NCI-H748 treated with DMSO at 0.1 percent for 48 hours (cell line): ENCODE measurements at places on chromosomes 16 and 17.

DNA sequence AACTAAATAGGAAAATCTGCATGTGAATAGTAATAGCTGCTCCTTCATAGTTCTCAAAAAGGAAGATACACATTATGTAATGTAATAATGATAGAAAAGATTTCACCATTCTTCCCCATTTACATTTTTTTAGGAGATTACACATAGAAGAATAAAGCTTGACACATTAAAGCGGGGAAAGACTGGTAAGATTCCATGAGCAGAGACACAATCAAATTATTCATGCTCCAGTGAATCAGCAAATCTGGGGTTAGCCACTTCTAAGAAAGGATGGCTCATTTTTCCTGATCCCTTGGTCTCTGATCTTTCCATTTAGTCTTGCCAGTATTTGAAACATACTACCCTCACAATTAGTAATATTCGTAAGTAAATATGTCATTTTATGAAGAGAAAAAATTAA, 81.9 kb downstream of the CA4 start:
- DNase-seq: no peak

- DNase-seq: no peak
Measured at GRCh38 chr16:85607321-85607765, 5.8 kb upstream of the GSE1 start.

DNA sequence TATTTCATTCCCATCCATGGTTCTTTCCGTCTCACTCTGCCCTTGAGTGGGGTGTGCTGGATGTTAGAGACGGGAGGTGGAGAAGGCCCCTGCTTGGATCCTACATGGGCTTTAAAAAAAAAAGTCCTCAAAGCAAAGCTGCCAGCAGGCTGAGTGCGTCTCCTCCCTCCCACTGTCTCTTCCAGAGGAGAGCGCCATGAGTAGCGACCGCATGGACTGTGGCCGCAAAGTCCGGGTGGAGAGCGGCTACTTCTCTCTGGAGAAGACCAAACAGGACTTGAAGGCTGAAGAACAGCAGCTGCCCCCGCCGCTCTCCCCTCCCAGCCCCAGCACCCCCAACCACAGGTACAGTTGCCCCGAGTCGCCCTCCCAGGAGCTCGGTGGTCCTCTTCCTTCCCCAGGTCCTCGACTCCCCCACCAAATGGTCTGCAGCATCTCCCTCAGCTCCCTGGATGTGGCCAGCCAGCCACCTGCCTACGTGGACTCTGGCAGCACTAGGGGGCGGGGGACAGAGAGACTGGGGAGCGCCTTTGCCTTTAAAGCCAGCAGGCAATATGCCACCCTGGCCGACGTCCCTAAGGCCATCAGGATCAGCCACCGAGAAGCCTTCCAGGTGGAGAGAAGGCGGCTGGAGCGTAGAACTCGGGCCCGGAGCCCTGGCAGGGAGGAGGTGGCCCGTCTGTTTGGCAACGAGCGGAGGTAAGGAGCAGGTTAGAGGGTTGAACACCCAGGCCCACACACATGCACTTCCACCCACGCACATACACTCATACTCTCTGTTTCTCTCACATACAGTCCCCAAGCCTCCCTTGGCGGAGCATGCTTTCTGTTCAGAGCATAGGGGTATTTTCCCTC, 68.2 kb downstream of the PLD6 start:
- DNase-seq: no peak

DNA sequence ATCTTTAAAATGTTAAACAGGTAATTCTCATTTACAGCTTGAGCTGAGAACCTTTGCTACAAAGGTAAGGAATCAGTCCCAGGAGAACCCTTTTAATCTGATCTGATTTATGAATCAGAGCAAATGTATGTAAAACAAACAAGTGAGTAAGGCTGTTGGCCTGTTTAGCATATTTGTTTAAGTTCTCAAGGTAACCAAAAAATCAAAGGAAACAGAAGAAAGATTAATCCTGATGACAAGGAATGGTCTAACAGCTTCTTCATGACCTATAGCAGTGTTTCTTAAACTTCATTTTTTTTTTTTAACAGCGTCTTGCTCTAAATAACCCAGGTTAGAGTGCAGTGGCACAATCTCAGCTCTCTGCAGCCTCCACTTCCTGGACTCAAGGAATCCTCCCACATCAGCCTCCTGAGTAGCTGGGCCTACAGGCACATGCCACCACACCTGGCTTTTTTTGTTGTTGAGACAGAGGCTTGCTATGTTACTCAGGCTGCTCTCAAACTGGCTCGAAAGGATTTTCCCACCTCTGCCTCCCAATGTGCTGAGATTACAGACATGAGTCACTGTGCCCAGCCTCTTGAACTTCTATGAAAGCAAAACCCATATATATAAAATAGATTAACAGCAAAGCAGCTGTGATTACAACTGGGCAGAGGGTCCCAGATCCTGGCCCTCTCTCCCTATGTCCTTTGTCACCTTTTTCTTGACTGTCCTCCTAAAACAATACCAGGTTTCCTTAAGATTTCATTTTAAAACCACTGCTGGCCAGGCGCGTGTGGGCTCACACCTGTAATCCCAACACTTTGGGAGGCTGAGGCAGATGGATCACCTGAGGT, 5.1 kb upstream of the JPT1 start:
- DNase-seq: no peak

DNA sequence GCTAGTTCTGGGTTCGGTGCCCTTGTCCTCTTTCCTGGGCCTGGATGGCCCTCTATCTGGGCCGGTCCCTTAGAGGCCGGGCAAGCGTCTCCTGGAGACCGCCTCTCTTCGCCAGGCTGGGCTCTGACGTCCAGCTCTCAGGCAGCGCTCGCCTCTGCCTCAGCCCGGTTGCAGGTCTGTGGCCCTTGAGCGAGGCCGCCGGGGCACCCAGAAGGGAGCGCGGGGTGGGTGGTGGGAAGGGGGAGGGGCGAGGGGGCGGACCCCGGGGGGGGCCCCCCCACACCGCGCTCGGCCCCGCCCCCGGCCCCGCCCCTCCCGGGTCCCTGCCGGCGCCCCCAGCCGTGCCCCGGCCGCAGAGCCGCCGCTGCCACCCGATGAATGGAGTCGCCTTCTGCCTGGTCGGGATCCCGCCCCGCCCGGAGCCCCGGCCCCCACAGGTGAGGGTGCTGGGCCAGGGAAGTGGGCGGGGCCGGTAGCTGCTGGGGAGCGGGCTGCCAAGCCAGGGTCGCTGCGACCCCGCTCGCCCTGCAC, at the start of gene ARHGAP23:
Gene ARHGAP23 (plus strand): TSS at position 353 of the 531 bp plus-strand sequence. CDS start 22 bp downstream, at position 375.
- DNase-seq: no peak

GRCh38 chr17:80731323-80731722, 186.7 kb downstream of the RPTOR start:
- no peak for DNase-seq

- DNase-seq: no peak
Measured at GRCh38 chr16:24332178-24332577, 76.0 kb downstream of the CACNG3 start.

DNA sequence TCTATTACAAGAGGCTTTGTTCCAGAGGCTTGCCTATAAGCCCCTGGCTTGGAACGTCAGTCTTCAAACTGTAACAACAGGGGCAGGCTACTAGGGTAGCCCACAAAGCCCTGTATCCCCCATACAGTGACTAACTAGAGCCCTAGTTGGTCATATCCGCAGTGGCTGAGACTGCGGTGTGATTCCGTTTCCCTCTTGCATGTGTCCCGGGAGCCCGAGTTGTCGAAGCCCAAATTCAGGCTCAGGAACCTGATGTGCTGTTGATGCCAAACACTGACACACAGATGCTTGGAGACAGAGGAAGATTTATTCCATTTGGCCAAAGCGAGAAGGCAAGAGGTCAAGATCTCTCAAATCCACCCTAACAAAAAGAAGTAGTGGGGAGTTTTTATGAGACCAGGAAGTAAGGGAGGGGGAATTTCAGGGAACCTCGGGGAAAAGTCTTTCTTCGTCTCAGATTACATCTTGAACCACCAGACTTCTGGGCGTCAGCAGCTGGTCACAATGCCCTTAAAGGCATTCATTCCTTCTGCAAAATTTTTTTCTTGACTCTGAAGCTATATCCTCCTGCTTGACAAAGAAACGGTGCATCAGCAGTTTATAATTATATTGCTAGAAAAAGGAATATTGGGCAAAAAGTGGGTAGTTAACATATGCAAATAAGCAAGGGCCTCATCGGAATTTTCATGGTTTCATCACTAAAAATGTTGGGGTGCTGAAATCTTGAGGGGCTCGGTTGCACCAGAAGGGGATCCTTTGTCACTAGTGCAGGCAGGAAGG, 879 bp downstream of the SLFN5 start:
- DNase-seq: no peak

DNA sequence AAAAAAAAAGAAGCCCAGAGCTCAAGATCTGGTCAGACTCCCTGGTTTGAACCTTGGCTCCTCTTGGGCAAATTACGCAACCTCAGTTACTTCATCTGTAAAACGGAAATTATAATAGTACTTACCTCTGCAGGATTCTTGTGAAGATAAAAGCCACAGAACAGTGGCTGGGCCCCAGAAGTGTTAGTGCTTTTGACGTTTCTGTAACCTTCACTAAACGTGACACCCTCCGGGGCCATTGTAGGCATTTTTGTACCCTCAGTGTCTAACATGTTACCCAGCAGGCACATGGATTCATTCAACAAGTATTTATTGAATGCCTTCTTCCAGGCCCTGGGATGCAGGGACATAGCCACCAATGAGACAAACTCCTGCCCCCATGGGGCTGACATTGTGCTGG, 58.0 kb downstream of the PITPNC1 start:
- no peak for DNase-seq

- DNase-seq: no peak
Measured at GRCh38 chr16:29204806-29205135, 201.7 kb downstream of the NPIPB11 start.

GRCh38 chr16:86693033-86693432, 114.7 kb downstream of the FOXL1 start:
- no peak for DNase-seq

DNA sequence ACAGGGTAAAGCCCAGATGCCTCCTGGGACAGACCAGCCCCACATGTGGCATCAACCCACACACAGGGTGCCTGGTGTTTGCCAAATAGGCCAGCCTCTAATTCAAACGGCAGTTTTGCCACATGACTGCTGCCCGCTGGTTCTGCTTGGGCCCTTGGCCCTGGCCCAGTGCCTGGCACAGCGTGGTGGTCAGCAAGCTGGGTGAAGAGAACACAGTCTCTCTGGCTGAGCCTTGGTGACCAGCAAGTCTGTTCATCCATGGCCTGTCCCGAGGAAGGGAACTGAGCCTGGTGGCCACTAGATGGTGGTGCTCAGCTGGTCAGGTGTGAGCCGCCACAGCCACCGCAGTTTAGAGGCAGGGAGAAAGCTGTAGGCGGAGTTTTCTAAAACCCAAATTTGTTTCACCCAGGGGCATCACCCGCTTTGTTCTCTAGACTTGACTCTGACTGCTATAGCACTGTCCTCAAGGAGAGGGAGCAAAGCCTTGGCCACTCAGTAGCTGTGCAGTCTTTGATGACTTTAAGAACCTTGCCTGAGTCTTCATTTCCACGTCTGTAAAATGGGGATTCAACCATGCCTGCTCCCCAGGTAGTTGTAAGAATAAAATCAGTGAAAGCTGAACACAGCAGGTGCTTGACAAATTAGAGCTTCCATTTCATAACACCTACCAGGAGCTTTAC, 4.7 kb upstream of the GFAP start:
- DNase-seq: peak; percentile 42

GRCh38 chr17:11404431-11405276, 163.6 kb downstream of the SHISA6 start:
- no peak for DNase-seq

GRCh38 chr16:2242598-2242997, 6.4 kb downstream of the DNASE1L2 start:
- DNase-seq: no peak

DNA sequence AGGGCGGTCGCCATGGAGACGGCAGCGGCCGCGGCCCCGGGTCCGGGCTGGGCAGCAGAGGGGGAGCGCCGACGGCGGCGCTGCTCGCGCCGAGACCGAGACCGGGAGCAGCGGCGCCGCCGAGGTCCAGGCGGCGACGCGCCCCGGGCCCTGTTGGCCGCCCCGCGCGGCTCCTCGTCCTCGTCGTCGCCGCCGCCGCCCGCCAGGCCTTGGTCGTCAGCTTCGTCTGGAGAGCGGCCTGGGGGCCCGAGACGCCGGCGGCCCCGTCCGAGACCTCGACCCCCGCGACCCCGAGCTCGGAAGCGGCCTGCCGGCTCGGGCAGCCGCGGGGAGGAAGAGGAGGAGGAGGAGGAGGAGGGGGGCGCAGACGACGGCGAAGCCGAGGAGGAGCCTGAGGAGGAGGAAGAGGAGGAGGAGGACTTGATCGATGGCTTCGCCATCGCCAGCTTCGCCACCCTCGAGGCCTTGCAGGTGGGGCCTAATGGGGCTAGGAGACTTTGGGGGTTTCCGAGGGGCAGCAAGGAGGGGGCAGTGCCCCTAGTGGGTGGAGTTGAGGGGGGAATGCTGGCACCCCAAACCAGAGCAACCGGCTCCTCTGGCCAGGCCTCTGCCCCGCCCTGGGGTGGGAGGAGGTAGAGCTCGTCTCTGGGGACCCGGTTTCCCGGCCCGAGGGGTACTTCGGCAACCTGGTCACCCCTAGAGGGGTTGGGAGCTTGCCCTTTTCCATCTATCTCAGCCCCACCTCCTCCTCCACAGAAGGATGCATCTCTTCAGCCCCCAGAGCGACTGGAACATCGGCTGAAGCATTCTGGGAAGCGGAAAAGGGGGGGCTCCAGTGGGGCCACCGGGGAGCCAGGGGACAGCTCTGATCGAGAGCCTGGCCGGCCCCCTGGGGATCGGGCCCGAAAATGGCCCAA, 1.5 kb downstream of the FBRS start:
- no peak for DNase-seq

GRCh38 chr16:58343562-58343961, 48.7 kb upstream of the GINS3 start:
- DNase-seq: no peak

GRCh38 chr16:81041696-81042095, 6.1 kb downstream of the ATMIN start:
- DNase-seq: no peak

- no peak for DNase-seq
Measured at GRCh38 chr17:72011561-72011960, 109.3 kb upstream of the SOX9 start.

DNA sequence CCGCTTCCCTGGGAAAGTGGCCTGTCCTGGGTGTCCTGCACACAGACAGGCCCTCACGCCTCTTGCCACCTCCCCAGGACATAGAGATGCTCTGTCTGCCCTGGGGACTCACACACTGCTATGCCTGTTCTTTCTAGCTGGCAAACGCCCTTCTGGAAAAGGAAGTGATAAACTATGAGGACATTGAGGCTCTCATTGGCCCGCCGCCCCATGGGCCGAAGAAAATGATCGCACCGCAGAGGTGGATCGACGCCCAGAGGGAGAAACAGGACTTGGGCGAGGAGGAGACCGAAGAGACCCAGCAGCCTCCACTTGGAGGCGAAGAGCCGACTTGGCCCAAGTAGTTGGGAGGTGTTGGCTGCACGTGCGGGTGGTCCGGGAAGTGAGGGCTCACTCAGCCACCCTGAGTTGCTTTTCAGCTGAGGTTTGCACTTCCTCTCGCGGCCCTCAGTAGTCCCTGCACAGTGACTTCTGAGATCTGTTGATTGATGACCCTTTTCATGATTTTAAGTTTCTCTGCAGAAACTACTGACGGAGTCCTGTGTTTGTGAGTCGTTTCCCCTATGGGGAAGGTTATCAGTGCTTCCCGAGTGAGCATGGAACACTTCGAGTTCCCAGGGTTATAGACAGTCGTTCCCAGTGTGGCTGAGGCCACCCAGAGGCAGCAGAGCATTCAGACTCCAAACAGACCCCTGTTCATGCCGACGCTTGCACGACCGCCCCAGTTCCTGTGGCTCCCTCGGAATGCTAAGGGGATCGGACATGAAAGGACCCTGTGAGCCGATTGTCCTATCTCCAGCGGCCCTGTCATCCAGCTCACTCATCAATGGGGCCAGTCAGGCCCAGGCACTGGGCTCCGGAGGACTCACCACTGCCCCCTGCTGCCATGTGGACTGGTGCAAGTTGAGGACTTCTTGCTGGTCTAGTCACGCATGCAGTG, 3.5 kb upstream of the RPL13 start:
- no peak for DNase-seq

- DNase-seq: no peak
Measured at GRCh38 chr16:31219154-31219741, 2.3 kb upstream of the PYDC1 start.
